CD8-positive, alpha-beta T cell (primary cell): ENCODE measurements at places on chromosomes 1 and 21. TPM values are rescaled to one million over a fixed set of nuclear protein-coding genes. Genes with fewer than 3 reads are reported as not detected.

Gene DISP1
- total RNA-seq: 0.73 TPM

Gene TCP10L
- total RNA-seq: not detected

Gene TNNI3K
- total RNA-seq: not detected

Gene S100A5
- total RNA-seq: not detected

Gene PLA2G2F
- total RNA-seq: not detected

- no peak for DNase-seq
Observed at GRCh38 chr1:19032701-19033514, 76.4 kb upstream of the IFFO2 start.

DNA sequence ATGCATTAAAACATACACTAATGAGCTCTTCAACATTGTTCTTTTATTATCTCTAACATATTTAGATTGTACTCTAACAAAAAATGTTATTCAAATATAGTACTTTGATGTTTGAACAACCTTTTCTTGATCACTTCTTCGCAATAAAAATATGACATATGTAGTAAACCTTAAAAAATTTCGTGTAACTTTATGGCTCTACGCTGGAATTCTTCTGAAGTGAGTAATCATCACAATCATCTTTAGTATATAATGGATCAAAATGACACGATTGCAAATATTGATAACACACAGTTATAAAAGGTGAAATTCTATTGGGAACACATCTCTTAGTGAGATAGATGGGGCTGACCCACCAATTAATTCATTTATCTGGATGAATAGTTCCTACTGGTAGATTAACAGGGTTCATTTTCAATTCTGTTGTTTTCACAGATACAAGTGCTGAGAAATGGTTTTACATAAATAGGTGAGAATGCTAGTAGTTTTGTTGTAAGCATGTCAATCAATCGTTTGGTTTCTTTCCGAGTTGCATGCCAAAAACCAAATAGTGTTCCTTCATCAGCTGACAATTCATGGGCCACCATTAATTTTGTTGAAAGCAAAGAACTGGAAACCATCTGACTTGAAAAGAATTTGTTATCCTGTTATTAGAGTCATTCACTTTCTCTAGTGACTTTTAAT lies 1.5 kb upstream of the ZMPSTE24 start:
- no peak for DNase-seq

GRCh38 chr1:172442404-172442803 lies 1.5 kb downstream of the PIGC start:
- DNase-seq: no peak

DNA sequence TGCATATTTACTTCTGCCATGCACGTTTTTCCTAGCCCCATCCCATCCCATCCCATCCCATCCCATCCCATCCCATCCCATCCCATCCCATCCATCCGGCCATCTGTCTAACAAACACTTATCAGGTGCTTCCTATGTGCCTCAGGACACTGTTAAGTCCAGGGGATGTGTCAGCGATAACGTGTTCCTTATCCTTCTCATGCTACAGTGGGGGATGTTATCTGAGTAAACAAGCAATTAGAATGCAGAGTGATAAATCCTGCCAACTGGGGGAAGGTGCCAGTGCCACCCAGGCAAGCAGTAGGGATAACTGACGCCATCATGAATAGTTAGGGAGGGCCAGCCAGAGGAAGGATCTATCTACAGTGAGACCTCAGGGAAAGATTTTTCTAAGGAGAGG lies 304.2 kb downstream of the CAMTA1 start:
- no peak for DNase-seq

DNA sequence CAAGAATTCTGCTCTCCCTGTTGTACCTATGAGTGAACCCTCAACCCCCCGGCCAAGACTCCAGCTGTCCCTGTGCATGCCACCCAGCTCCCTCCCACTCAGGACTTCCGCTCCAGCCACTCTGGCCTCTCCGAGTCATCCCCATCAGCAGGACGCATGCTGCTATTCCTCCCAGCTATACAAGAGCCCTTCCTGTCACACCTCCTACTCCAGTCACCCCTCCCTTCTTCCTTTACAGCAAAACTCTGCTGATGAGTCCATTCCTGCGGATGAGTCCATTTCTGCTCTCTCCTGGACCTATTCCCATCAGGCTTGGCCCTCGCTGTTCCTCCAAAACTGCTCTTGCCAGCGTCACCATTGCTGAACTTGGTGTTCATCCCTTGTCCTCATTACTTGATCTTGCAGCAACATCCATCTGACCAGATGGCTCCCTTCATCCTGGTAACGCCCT lies 42.2 kb downstream of the H3-3A start:
- no peak for DNase-seq

DNA sequence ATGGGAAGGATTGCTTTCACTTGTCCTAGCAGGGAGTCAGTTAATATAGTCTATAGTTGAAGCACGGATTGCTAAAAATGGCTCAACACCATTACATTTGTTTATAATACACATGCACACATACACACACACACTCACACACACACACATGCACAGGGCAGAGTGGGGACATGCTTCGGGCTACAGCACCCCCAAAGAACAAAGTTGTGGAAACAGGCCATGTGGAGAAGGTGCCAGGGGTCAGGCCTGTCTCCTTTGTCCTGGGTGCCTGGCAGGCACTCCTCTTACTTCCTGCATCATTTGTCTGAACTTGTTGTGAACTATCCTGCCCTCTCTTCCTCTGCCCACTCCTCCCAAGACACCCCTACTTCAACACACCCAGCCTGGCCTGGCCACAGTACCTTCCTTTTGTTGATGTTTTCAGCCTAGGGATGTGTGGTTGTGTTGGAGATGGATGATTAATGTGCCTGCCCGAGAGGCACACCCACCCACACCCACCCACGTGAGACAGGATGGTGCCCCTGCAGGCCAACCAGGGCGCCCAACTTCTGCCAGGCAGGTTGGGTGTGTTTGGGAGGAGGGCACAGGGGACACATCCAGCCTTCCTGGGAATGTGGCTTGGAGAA lies 17.5 kb downstream of the RASSF5 start:
- DNase-seq: no peak
